CD8-positive, alpha-beta T cell (primary cell): ENCODE measurements at places on chromosomes 13 and 19.
A peak's percentile ranks its signal among the peaks of the same experiment; 100 is the strongest.

- DNase-seq, result no peak
Observed at GRCh38 chr13:102571075-102571474, 25.7 kb upstream of the TPP2 start.

DNA sequence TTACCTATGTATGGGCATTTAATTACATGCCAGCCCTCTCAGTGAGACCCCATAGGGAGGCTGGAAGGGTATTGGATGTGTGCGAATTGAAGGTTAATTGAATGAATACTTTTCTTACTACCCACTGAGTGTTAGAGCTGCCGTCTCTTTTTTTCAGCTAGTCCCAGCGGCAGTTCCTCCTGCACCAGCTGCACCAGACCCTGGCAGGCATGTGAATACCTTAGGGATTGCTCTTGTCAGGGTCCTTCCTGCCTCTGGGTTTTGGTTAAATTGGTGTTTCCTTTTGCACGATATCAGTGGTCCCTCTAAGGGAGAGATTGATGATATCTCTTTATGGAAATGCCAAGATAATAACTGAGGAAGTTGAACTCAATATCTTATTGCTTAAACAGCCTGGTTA is 9.8 kb upstream of the CXCL17 start:
- DNase-seq, result no peak

DNA sequence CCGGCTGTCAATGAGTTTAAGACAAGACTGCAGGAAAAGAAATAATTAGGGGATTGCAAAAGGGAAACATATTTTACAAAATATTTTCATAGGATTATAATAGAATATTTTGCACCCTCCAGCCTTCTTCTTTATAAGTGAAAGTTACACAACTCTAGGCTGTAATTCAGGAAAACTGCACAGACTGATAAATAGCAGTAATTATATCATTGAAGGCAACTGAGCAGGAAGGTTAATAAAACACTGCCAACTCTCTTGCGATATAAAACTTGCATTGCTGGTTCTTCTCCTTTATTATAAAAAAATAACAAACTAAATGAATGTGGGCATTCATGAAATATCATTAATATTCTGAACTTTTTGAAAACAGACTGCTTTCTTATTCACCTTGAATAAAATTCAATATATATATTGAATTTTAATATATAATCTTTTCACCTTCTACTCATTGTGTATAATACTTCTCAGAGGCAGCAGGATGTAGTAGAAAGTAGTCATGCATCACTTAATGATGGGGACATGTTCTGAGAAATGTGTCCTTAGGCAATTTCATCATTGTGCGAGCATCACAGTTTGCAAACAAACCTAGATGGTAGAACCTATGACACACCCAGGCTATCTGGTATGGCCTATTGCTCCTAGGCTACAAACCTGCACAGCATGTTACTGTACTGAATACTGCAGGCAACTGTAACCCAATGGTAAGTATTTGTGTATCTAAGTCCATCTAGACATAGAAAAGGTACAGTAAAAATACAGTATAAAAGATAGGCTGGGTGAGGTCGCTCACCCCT is 24.9 kb upstream of the STARD13 start:
- no peak for DNase-seq

GRCh38 chr19:23908165-23908564 is 6.5 kb upstream of the ZNF726 start:
- no peak for DNase-seq

DNA sequence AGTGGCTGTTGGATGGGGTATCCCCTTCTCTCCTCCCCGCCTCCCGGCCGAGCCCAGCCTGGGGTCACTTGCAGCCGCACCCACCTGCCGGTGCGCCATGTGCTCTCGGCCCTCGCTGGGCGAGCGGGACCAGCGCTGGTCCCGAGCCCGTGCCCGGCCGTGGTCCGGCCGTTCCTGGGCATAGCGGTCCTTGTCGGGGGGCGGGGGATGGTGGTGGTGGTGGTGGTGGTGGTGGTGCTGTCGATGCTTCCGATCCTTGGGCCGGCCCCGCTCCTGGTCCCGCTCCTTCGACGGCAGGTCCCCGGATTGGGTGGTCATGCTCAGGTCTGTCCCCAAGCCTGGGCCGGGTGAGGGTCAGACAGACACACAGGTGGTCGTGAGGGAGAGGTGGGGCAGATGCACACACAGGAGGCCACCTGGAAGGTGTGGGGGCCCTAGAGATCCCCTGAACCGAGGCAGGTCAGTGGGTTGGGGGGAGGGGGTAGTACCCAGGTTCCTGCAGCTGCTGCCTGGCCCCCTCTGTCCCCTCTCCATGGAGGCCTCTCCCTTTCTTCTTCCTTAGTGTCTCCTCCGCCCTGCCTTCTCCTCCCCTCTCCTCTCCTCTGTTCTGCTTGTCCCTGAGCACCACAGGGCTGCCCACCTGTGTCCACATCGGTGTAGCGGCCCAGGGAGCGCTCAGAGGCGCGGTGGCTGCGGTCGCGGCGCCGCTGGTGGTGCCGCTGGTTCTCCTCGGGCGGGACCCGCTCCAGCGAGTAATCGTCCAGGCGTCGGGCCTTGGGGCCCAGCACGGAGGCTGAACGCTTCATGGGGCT is 58.7 kb downstream of the IER2 start:
- DNase-seq, result no peak

DNA sequence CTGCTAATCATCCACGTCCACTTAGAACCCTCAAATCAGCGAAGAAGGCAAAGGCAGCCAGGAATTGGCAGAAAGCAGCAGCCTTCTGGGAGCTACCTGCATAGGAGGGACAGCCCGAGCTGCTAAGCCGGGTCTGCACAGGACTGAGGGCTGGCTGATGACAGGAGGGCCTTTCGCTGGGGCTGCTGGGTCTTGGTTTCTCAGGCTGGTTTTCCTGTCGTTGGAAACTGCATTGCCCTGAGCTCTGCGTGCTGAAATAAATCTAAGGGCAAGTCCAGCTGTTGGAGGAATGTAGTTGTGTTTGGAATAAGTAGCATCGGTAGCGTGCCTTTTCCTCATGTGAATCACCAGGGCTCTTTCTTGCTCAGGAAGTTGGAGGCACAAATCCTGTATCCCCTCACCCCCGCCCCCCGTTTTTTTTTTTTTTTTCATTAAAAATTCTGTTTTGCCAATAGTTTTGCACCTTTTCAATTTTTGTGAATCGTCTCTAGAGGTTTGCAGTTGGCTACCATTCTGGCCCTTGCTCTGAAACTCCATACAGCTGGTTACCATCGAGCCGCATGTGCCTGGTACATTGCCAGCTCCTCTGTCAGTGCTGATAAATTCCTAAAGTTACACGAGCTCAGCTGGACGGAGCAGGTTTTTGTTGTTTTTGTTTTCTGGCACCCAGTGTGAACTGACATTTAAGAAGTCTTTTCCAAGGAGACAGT is 193.9 kb upstream of the RNF113B start:
- no peak for DNase-seq

- DNase-seq, result no peak
Observed at GRCh38 chr13:109485136-109485794, 301.1 kb downstream of the IRS2 start.

DNA sequence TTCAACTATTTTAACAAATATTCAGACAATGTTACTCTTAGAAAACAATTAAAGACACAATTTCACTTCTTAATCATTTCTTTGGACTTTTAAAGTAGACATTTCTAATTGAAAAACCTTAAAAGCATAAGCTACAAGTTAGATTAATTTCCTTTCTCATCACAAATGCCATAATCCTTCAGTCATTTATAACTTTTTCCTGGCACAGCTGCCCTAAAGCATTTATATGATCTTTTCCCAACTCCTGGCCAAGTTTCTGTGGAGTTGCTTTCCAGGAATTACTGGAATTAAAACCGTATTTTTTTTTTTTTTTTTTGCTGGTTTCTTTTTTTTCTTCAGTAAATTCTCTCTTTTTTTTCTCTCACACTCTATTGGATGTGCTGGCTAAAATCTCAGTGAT is 615.9 kb downstream of the TBC1D4 start:
- no peak for DNase-seq

DNA sequence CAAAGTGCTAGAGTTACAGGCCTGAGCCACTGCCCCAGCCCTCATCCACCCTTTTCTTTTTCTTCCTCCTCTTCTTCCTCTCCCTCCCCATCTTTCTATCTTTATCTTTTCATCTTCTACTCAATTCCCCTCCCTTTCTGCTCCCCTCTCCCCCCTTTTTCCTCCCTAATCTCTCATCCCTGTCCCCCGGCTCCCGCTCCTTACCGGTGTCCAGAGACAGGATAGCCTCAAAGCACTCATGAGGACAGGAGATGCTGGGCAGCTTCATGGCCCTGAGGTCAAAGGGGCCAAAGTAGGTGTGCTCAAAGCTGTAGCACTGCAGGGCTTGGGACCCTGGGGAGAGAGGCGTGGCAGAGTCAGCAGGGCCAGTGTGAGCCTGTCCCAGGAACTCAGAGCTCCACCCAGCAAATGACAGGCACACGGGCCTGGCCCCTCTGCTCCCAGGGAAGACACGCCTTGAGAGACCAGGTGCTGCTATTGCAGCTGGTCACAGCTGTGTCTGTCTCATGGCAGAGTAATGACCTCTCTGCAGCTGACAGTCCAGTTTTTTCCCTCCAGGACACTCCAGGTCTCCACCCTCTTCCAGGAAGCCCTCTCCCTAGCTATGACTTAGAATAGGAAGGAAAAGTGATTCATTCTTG is 2.6 kb downstream of the LYPD5 start:
- DNase-seq, result no peak

DNA sequence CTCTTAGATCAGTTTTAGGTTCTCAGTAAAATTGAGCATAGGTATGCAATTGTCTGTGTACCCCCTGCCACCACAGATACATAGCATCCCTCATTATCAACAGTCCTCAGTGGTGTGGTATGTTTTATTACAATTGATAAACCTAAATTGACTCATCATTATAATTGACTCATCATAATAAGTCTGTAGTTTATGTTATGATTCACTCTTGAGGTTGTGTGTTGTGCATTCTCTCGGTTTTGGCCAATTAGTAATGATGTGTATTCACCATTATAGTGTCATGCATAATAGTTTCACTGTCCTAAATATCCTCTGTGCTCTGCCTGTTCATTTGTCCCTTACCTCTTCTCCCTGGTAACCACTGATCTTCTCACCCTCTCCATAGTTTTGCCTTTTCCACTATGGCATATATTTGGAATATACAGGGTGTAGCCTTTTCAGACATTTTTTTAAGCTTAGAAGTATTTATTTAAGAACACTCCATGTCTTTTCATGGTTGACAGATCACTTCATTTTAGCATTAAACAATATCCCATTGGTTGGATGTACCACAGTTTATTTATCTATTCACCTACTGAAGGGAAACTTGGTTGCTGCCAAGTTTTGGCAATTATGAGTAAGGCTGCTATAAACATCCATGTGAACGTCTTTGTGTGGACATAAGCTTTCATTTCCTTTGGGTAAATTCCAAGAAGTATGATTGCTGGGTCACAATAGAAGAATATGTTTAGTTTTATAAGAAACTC is 1620.6 kb upstream of the MIR17HG start:
- DNase-seq, result no peak

DNA sequence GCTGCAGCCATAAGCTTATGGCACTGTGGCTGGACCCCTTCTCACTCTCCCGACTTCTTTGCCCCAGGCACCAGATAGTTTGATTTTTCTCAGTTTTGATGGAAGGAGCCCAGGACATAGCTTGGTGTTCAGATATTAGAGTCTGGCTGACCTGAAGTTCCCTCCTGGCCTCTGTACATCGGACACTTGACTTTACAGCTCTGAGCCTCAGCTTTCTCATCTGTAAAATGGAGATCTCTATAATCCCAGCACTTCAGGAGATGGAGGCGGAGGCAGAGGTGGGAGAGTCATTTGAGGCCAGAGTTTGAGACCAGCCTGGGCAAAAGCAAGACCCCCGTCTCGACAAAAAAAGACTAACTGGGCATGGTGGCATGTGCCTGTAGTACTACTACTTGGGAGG is 909 bp downstream of the CC2D1A start:
- no peak for DNase-seq

- no peak for DNase-seq
Observed at GRCh38 chr13:113493315-113493951, 2.9 kb upstream of the DCUN1D2 start.

DNA sequence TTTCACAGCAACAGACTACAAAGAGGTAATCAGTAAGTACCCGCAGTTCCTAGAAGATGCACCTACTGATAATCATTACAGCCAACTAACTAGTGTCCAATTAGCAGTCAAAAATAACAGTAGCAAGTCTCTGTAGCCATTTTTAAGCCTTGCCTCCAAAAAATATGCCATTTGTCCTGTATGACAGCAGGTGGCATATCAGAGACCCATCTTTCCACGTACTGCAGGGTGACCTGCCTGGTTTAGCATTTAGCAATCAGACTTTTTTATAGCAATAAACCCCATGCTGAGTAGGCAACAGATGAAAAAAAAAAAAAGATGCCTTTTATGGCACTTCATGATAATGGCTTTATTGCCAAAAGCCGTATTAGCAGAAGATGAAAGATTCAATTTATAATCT is 155.3 kb upstream of the LSM14A start:
- DNase-seq, result no peak

GRCh38 chr13:73090116-73090822 is 31.5 kb downstream of the KLF5 start:
- no peak for DNase-seq

- no peak for DNase-seq
Observed at GRCh38 chr13:98940325-98941001, 37.4 kb downstream of the DOCK9 start.

DNA sequence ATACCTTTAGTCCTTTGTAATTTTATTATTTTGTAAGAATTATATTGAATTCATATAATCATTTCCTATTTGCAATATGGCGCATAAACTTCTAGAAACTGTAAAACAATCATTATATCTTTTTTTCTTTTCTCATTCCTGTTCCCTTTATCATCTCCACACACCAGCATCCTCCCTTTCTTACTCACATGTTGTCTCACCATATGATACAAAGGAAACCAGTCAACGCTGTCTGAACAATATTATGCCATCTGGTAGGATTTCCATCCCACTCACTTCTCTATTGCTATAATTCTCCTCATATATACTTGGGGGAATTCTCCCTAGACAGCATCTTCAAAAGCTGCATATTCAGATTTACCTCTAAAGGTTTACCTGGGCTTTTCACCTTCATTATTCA is 389.8 kb downstream of the NDFIP2 start:
- DNase-seq, result no peak

- peak; percentile 35 for DNase-seq
Observed at GRCh38 chr13:99055281-99055680, 77.4 kb upstream of the DOCK9 start.

- no peak for DNase-seq
Observed at GRCh38 chr13:83167203-83167602, 715.1 kb downstream of the SLITRK1 start.

- DNase-seq, result no peak
Observed at GRCh38 chr19:48784527-48784926, 26.3 kb downstream of the BCAT2 start.
